ENCODE measurements at places on chromosomes 16 and 17.

DNA sequence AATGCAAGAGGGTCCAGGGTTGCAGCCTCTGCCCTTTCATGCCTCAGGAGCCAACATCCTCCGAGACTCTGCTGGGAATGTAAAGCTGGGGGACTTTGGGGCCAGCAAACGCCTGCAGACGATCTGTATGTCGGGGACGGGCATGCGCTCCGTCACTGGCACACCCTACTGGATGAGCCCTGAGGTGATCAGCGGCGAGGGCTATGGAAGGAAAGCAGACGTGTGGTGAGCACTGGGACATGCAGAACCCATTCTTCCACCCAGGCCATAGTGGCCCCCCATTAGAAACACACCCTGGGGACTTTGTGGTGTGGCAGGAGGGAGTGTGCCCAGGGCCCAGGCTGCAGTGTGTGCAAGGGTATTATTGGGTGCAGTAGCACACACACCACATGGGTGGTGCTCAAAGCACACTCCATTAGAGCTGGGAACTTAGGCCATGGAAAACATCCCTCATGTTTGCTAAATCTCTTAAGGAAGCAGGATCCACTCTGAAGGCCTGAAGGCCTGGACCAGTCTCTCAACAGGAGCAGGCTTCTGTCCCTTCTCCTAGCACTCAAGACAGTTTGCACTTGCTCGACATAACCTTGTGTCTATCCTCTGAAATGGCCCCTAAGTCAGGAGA, 7.6 kb downstream of the LIMD2 start:
- no peak for DNase-seq

GRCh38 chr17:81983639-81984373, 6.4 kb downstream of the ASPSCR1 start:
- no peak for DNase-seq

DNA sequence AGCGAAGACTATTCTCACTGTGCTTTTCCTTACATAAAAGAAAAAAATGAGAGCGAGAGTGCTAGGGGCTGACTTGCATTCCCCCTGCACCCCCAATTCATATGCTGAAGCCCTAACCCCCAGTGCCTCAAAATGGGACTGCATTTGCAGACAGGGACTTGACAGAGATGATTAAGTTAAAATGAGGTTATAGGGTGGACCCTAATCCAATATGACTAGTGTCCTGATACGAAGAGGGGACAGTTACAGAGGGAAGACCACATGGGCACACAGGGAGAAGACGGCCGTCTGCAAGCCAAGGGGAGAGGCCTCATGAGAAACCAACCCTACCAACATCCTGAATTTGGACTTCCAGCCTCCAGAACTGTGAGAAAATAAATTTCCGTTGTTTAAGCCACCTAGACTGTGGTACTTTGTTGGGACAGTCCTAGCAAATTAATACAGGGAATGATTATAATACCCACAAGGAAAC, 1.6 kb upstream of the TMEM220 start:
- DNase-seq, result no peak

- DNase-seq, result no peak
Measured at GRCh38 chr17:74733365-74734122, 3.5 kb upstream of the RAB37 start.

- DNase-seq, result no peak
Measured at GRCh38 chr16:24906901-24907300, 61.1 kb downstream of the SLC5A11 start.

GRCh38 chr17:16915752-16916556, 56.0 kb downstream of the TNFRSF13B start:
- no peak for DNase-seq

GRCh38 chr17:2580661-2581060, 12.8 kb upstream of the PAFAH1B1 start:
- DNase-seq, result no peak

DNA sequence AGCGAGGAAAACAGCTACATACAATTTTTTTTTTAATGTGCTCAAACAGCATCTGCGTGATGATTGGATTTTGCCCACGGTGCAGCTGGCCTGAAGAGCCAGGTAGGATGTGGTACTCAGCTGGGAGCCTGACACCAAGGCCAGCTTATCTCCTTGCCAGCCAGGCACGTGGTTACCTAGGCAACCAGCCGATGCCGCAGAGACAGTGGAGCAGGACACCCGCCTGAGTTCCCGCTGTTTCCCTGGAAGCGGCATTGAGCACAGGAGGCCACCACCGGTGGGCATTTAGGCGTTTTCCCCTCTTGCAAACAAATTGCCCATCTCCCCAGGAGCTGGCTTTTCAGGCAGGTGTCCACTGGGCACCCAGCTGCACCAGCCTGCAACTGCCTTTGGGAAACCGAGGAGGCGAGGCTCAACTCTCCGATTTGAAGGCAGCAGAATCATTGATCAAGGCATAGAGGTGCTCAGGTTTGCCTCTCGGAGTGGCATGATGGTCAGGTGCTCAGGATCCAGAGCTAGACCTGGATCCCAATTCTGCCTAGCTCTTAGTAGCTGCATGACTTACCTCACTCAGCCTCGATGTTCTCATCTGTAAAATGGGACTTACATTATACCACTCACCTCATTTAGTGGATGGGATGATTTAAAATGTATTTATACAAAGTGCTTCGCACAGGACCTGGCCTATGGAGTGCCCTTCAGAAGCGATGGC, 137.5 kb upstream of the PLCG2 start:
- DNase-seq, result no peak

GRCh38 chr16:2456551-2457153, 3.3 kb upstream of the TEDC2 start:
- DNase-seq, result no peak

DNA sequence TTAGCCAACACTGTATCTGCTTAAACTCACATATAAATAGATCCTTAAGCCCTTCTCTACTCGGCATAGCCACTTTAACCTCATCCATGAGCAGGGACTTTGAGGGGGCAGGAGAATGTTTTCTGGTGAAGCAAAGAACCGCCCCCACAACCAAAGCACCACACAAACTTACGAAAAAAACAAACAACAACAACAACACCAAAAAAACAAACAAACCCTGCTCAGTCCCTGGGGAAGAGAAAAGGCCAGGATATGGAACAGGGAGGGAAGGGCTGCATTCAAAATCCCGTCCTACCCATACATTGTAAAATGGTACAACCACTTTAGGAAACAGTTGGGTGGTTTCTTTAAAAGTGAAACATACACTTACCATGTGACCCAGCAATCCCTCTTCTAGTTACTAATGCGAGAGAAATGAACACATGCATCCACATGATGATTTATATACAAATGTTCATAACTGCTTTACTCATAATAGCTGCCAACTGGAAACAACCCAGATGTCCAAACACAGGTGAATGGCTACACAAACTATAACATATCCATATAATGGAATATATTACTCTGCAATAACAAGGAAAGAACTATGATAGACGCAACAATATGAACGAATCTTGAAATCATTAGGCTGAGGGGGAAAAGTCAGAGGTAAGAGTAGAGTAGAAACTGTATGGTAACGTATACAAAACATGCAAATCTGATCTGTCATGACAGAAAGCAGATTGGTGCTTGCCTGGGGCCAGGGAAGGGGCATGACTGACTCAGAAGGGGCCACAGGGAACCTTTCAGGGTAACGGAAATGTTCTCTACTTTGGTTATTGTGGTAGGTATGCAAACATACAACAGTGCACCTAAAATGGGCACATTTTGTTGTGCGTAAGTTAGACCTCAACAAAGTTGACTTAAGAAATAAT, 37.7 kb upstream of the TOB1 start:
- DNase-seq, result no peak

- DNase-seq, result no peak
Measured at GRCh38 chr16:1193825-1194581, 31.1 kb downstream of the TPSG1 start.

DNA sequence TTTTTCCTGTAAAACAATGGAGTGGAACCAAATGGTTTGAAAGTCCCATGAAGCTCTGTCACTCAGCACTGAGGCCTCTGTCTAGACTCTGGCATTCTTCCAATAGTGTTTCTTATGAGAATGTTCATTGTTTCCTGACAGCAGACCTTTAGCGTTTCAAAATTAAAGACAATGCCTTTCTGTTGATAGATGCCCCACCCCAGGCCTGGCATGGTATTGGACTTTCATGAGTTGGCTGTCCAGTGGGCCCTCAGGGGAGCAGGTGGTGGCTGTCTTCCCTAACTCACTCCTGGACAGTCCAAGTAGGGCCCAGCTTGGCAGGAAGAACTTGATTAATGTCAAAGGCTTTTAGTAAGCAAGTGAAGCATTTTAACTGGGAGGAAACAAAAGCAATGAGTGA, 186.5 kb upstream of the CCL2 start:
- no peak for DNase-seq

GRCh38 chr17:78873519-78874340, 29.3 kb downstream of the CEP295NL start:
- peak; percentile 62 for DNase-seq

GRCh38 chr16:49486400-49486799, 112.8 kb downstream of the C16orf78 start:
- DNase-seq, result no peak

DNA sequence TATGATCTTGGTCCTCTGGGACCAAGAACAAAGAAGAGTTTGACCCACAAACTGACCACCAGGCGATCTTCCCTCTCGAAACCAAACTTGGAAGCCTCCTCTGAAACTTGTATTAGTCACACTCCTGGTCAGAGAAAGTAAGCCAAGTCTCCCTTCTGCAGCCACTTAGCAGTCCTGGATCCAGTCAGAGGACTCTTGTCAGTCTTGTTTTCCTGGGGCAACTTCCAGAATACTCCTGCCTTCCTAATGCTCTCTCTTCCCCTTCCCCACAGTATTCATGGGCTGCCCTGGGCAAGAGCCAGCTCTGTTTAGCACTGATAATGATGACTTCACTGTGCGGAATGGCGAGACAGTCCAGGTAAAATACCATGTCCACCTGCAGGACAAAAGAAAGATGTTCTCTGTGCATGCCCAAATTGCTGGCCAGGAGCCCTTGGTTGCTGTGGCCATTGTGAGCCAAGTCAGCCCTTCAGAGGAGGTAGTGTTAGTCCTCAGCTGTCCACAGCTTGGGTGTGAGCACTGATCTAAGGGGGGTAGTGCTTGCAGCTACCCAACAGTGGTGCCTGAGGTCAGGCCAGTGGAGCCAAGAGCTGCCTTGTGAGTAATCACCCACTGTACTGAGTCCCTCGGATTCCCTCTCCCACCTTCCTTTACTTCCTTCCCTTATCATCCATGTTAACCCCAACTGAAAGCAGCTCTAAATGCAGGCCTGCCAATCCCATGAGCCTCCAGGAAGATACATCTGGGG, 31.2 kb downstream of the CDH3 start:
- DNase-seq, result no peak

GRCh38 chr16:78889346-78889745, 711.2 kb downstream of the MAF start:
- peak; percentile 55 for DNase-seq

DNA sequence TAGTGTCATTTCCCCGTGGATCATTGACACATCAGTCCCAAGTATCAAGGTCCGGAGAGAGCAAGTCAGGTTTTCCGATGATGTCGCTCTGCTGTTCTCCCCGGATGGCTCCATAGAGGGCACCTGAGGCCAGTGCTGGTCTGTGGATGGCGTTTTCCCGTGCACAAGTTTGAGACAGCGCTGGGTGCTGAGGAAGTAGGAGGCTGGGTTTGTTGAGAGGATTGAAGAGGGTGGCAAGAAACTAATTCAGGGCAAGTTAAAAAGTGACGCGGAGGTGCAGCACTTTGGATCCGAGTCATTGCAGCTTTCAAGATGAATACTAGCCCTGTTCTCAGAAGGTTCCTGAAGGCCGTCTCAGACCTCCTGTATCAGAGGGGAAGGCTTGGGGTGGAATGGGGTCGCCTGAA, 7.7 kb downstream of the NUBP1 start:
- DNase-seq, result no peak

DNA sequence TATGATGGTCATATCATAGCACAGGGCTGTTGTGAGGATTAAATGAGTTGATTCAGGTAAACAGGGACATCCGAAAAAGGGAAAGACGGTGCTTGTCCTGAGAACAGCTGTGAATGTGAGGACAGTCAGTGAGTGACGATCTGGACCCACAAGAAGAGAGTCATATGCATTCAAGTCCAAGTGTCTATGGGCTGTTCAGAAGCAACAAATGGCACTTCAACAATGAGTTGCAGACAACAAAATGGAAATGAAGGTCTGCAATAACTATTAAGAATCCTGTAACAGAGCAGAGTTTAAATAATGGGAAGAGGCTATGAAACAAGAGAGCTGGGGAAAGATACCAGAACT, 100.3 kb downstream of the ADCY9 start:
- no peak for DNase-seq

DNA sequence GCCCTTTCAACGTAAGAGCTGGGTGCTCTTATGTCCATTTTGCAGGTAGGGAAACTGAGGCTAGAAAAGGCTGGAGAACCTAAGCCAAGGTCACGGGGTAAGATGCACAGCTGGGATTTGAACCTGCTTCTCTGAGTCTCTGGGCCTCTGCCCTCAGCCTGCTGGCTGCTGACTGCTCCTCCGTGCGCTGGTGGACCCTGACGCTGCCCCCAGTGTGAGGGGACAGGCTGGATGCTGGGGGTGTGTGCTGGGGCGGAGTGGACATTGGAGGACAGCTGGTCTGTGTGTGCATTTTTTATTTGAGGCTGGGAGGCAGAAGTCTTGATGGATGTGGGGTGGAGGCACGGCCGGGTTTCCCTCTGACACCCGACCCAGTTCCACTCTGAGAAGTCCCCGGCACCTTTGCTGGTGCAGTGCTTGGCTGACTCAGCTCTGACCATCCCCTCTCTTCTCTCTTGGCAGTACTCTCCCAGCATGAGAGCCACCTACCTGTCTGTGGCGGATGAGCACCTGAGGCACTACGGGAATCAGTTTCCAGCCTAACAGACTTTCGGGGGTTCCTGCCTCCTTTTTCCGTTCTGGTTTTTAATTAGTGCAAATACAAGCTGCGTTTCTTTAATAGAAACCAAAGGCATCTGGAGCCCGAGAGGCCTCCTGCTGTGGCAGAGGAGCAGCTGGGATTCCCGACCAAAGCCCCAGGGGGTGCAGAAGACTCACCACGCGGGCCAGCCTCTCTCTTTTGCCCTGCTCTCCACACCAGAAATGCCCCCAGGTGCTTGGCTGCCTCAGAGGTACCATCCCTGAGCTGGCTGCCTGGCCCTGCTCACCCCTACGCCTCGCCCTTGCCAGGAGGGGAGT, 14.1 kb upstream of the DNAI2 start:
- DNase-seq, result no peak

GRCh38 chr17:74446551-74447500, 14.9 kb downstream of the GPRC5C start:
- peak; percentile 58 for DNase-seq

GRCh38 chr16:46972429-46973206, 856 bp downstream of the DNAJA2 start:
- DNase-seq, result peak; percentile 42

- no peak for DNase-seq
Measured at GRCh38 chr17:60159479-60159866, 9.7 kb downstream of the CA4 start.

GRCh38 chr17:4341616-4341977, 24.9 kb downstream of the UBE2G1 start:
- no peak for DNase-seq

Measured in right hindlimb (tissue), 1 donor.